Thoracic aorta (tissue), 2 donors: ENCODE measurements at places on chromosomes 1 and 21.

DNA sequence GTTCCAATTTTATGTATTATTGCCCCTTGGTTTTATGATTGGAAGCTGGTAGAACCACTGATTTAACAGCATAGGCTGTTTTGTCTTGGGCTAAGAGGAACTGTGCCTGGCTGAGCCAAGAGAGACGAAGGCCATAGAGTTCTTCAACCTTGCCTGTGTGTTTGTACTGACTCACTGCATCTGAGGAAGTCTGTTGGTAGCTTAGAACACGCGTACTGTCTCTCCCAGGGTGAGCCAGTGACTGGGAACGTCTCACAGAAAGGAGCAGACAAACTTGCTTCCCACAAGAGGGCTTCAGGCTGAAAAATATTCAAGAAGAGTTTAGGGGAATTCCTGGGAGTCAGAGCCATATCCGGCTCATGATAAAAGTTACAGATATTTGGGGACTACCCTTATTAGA lies 14.9 kb downstream of the TMEM51 start:
- no peak for DNase-seq

DNA sequence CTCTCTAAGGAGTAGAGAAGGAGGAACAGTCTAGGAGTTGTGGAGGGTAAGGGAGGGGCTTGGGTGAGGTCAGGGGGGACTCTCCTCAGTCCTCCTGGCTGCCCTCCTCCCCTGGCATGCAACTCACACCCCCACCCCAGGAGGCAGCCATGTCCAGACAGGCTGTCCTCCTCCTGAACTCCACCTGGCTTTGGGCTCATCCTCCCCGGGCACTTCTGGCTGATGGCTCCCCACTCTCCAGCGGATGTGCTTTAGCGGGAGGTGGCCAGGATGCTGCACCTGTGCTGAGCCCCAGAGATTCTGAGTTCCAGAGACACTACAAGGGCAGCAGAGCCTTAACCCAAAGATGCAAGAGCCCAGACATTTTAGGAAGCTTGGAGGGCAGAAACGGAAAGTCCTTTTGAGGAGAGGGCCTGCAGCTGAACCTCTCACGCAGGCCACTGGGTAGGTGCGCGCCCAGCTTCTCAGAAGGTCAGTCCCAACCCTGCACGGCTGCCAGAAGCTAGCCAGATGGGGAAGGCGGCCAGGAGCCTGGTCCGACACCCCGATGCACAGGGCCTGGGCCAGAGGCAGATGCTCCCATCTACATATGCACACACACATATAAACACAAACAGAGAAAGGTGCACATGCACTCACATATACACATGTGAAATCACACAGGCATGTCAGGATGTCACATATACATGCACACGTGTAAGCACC lies 83.4 kb downstream of the PDE9A start:
- no peak for DNase-seq

GRCh38 chr1:117339866-117340700 lies 27.2 kb upstream of the MAN1A2 start:
- no peak for DNase-seq

GRCh38 chr1:39115271-39116110 lies 89.0 kb upstream of the MACF1 start:
- no peak for DNase-seq

- no peak for DNase-seq
Observed at GRCh38 chr1:211359876-211360275, 33.2 kb downstream of the TRAF5 start.

DNA sequence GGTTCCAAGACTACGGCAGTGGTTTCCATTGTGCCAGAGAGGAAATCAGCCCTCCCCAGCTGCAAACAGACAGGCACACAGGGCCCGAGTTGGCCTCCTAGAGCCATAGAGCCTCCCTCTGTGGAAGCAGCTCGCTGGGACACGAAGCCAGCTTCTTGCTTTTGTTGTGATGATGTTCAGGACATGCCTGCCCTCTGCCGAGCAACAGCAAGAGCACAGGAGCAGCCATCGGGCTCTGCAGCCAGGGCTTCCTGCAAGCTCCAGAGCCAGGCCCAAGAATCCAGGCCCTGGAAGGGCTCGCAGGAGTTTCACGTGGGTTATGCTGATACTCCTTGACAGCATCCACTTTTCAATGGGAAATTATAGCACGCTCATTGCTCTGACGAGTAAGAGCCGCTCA lies 18.5 kb downstream of the NPHP4 start:
- DNase-seq = no peak

- DNase-seq = no peak
Observed at GRCh38 chr1:100613817-100614559, 76.0 kb downstream of the GPR88 start.

DNA sequence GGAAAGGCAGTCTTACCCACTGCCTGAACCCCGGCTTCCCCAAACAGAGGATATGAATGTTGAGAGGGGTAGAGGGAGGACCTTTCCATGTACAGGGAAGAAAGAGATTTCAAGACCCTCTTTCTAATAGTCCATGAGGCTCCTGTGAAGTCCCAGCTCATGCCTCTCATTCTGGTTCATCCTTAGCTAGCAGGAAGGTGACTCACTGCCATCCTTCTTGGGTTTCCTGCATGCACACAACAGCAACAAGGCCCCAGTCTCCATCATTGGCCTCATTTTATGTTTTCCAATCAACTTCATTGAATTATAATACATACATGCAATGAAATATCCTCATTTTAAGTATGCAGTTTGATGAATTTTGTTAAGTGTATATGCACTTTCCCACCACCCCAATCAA lies 46.2 kb downstream of the SYT2 start:
- DNase-seq = no peak

GRCh38 chr1:155966135-155966534 lies 12.2 kb downstream of the ARHGEF2 start:
- DNase-seq = no peak
